ENCODE measurements at places on chromosomes 12 and 14.
A peak's percentile ranks its signal among the peaks of the same experiment; 100 is the strongest.

DNA sequence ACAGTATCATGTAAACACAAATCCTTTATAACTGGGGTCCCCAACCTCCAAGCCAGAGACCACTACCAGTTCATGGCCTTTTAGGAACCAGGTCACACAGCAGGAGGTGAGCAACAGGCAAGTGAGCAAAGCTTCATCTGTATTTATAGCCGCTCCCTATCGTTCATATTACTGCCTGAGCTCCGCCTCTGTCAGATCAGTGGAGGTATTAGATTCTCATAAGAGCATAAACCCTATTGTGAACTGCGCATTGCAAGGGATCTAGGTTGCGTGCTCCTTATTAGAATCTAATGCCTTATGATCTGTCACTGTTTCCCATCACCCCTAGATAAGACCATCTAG is 49.9 kb downstream of the LRP6 start:
- no peak for DNase-seq

- no peak for DNase-seq
Measured at GRCh38 chr14:88470542-88471440, 84.0 kb downstream of the PTPN21 start.

DNA sequence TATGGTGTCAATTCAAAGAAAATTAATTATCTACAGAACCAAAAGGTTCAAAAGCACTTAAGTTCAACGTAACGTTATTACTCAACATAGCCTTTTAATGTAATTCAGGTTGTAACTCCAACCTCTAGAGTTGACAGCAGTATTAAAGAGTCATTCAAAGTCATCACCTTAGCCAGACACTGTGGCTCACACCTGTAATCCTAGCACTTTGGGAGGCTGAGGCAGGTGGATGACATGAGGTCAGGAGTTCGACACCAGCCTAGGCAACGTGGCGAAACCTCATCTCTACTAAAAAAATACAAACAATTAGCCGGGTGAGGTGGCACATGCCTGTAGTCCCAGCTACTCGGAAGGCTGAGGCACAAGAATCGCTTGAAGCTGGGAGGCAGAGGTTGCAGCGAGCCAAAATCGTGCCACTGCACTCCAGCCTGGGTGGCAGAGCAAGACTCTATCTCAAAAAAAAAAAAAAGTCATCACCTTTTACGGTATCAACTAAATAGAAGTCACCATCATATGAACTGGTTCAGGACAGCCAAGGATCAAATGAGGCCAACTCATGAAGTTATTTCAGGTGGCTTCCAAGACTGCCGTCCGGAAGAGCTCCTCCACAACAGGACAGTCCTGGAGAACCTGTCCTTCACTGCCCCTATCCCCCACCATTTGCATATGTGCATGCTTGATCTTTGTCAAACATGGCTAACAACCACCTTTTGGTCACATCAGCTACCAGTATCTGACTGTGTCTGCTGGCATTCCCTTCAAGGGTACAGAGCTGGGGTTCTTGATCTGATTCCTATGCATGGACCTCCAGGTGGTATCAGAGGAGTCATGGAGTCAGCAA is 4.2 kb downstream of the PPTC7 start:
- DNase-seq = peak; percentile 32

- no peak for DNase-seq
Measured at GRCh38 chr12:111428728-111429175, 23.0 kb downstream of the SH2B3 start.

- DNase-seq = no peak
Measured at GRCh38 chr14:35825968-35826217, 245 bp upstream of the BRMS1L start.

DNA sequence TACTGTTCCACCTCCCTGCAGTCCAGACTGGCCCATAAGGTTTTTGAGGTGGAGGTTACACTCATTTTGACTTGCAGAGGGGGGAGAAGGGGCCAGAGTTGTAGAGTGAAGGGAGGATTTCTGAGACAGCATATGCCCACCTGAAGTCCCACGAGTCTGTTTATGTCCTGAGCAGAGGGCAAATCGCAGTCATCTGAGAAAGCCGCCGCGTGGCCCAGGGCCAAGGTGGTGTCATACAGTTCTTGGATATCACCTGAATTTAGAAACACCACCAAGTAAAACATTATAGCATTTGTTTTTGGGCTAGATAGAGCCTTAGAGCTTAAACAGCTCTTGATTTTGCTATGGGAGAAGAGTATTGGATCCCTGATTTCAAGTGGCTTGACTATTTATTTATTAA is 30.9 kb downstream of the TDG start:
- DNase-seq = no peak

- DNase-seq = no peak
Measured at GRCh38 chr12:32331133-32331532, 68.2 kb upstream of the FGD4 start.

- no peak for DNase-seq
Measured at GRCh38 chr14:78152201-78153063, 17.7 kb upstream of the NRXN3 start.

GRCh38 chr14:99664937-99665273 is 19.2 kb upstream of the CYP46A1 start:
- DNase-seq = no peak

DNA sequence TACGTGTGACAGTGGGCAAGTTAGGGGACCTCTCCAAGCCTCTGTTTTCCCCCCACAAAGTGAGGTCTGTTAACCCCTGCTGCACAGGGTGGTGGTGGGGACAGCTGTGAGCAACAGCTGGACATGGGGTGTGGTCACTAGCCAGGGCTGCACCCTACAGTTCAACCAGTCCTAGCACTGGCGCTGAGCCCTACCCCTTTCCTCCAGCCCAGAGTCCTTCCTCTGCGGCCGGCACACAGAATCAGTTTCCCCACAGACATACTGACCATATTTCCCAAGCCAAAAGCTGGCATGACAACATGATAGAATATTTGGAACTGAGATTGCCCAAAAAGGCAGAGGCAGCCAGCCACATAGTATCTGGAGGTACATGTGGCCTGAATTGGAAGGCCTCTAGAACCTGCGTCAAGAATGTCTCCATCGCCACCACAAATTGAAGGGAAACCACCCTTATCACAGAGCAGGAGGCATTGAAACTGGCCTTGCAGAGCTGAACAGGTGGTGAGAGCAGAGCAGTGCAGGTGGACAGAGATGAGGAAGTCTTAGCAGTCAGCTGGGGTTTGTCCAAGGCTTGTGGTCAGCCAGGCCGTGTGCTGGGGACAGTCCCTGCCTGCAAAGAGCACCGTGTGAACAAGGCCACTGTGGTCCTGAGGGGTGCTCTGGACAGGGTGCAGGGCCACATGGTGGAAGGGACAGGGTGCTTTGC is 21.2 kb downstream of the DEGS2 start:
- no peak for DNase-seq

GRCh38 chr12:44464180-44464579 is 411.9 kb downstream of the NELL2 start:
- DNase-seq = no peak

DNA sequence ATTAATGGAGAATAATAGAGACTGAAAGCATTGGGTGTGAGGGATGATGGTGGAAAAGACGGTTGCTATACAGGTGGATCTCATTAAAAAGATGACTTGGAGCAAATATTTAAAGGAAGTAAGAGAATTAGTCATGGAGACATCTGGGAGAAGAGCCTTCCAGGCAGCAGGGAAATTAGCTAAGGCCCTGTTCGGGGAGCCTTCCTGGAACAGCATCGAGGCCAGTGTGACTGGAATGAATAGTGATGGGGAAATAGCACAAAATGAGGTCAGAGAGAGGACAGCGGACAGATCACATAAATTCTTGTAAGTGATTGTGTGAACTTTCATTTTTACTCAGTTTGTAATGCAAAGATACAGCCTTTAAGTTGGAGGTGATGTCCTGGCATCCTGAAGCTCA is 842.3 kb downstream of the SLC6A15 start:
- DNase-seq = no peak

GRCh38 chr12:71135812-71136176 is 22.0 kb downstream of the TSPAN8 start:
- no peak for DNase-seq

DNA sequence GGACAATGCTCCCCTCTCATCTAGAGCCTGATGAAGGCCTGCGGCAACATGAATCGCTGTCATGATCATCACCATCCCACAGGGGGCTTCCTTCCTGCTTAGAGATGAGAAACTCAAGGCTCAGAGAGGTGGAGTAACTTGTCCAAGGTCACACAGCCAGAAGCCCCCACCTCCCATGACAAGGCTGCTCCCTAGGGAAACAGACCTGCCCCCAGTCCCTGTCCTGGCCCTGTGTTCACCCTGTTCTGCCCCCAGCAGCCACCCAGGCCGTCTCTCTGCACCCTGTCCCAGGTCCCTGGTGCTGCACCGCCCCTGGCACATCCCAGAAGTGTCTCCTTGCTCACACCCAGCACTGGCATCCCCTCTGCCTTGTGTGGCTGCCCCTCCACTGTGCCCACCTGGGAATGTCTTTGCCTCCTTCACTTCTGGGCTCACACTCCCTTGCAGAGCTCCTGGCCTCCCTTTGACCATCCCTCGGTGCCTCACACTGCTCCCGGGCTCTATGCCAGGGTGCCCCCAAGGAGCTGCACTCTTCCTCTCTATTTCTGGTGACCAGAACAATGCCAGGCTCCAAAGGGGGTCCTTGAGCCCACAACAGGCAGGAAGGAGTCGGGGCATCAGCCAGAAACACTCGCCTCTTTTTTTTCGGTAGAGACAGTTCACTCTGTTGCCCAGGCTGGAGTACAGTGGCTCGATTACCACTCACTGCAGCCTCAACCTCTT is 70.5 kb downstream of the BCL11B start:
- DNase-seq = no peak

- DNase-seq = no peak
Measured at GRCh38 chr14:77271113-77271710, at the start of gene NGB. Gene NGB, minus strand, starts transcription at chr14:77271206. Its CDS starts 269 bp downstream, at chr14:77270937.

DNA sequence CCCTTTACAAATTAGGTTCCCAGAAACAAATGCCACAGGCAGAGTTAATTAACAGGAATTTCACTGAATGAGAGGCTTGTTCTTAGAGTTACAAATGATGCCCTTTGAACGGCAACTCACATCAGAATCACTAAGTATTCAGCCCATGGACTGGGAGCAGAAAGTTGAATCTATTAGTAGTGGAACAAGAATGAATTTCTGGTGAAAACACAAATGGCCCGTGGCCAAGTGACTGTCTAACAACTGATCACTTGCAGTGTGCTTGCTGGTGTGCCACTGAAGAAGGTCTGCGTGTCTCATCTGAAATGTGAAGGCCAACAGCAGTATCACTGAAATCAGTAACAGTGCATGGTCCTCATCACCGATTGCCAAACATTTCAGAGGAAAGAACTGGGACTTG is 893.4 kb upstream of the TMEM132C start:
- no peak for DNase-seq

GRCh38 chr12:59940631-59941342 is 345.0 kb downstream of the SLC16A7 start:
- DNase-seq = no peak

GRCh38 chr14:76697246-76697905 is 63.9 kb upstream of the VASH1 start:
- no peak for DNase-seq

DNA sequence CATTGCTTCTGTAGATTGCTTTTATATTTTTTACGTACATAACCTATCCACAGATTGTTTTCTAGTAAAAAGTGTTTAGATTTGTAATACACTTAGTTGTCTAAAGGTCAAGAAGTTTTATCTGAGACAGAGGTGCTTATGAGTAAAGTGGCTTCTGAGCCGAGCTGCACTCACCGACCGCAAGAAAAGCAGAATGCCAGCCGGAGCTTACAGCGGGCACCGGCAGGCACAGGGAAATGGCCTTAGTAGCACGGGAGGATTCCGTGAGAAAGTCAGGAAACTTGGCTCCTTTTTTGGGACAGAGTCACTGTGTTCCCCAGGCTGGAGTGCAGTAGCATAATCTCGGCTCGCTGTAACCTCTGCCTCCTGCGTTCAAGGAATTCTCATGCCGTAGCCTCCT is 29.8 kb downstream of the PIWIL1 start:
- DNase-seq = no peak

- DNase-seq = no peak
Measured at GRCh38 chr12:49651855-49652254, 28.5 kb downstream of the PRPF40B start.

DNA sequence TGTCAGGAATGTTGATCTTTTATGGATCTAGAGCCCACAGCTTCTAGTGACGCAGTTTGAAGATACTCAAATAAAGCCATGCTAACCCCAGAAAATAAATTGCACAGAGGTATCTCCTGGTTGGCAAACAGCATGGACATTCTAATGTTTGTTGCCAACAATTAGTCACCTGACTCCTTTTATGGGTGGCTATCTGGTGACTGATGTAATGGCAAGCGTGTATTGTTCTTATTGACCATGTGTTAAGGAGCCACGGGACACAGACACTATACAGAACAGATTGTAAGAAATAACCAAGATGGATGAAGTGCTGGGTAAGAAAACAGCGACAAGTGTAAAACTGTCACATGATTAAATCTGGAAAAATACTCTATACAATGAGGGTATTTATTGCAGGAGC is 401.3 kb upstream of the PDE3A start:
- DNase-seq = no peak

DNA sequence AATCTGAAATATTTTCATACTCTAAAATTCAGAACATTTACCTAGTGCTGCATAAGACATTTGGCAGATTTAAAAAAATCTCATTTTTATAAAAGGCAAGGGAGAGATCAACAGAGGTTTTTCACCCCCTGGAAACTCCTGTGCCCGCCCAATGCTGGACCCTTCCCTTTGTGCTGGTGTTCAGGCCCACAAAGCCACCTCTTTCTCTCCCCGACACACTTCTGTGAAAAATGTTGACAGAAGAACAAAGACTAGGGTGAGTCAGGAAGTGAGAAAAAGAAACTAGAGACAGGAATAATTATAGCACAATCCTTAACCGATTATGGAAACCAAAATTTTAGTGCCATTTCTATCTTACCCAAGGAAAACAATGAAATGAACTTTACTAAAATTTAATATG is 197.7 kb upstream of the STXBP6 start:
- DNase-seq = no peak

DNA sequence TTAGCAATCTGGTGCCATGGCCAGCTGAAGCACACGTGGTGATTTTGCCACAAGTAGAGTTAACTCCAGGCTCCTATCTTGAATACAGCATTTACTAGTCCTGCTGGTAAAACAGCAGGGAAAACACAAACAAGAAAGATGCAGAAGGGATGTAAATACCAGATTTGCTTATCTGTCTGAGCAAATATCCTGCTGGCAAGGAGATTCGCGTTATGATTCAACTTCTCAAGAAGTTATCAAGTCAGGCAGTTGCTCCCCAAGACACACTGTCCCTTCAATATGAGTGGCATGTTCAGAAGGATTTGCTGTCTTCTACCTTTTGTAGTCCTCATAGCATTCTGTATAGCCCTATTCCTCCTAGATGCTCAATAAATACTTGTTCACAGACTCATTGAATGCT is 171.2 kb upstream of the EGLN3 start:
- DNase-seq = no peak

DNA sequence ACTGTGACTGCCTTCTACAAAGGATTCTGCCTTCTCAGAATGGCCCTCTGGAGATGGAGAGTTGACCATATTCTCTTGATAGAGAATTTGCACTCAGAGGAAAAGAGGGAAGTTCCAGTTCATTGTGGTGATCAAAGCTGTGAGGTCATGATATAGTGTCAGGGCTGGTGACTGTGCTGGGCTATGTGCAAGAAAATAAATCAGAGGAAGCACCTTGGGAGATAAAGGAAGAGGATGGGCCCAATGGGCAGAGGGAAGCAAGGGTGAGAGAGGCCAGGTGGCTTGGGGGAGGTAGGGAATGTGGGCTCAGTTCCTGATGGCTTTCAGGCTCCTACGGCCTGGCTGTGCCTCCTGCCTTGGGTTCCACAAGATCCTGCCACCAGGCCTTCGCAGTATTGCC is 145.8 kb downstream of the SLC8A3 start:
- DNase-seq = no peak

- no peak for DNase-seq
Measured at GRCh38 chr12:6523708-6524107, 10.6 kb upstream of the GAPDH start.

- DNase-seq = no peak
Measured at GRCh38 chr12:42590330-42590934, 886 bp upstream of the PRICKLE1 start.

Data from activated T-cell treated with anti-CD3 and anti-CD28 coated beads, Interleukin-2, amount 50 U/mL, for 4 hours (primary cell).